ENCODE measurements at places on chromosomes 5 and 9. TPM values are rescaled to one million over a fixed set of nuclear protein-coding genes. Genes with fewer than 3 reads are reported as not detected.

Gene FGF18
- not detected for total RNA-seq

Gene GLE1
- total RNA-seq: 15.7 TPM

Gene ZSWIM6
- 8.3 TPM for total RNA-seq

Gene PCDHB16
- 0.76 TPM for total RNA-seq

Gene TJP2
- total RNA-seq: 45.7 TPM

Gene PRDM9
- total RNA-seq: not detected

Gene FOXD4L4
- total RNA-seq: 0.13 TPM

Gene LCNL1
- not detected for total RNA-seq

Gene ADAMTSL2
- total RNA-seq: under 0.01 TPM

Gene PDLIM4
- 26.7 TPM for total RNA-seq

Gene SHB
- 14.1 TPM for total RNA-seq

Gene ZNF618
- 6.8 TPM for total RNA-seq

Gene PAM
- total RNA-seq: 318 TPM

Gene FBXL7
- 28.2 TPM for total RNA-seq

Gene PIK3R1
- total RNA-seq: 41.7 TPM

Gene TMC1
- total RNA-seq: 0.25 TPM

Gene FRMPD1
- not detected for total RNA-seq

Gene SH3PXD2B
- total RNA-seq: 24.3 TPM

Gene CHSY3
- total RNA-seq: 3.0 TPM

Gene SMIM33
- under 0.01 TPM for total RNA-seq

Gene MZB1
- not detected for total RNA-seq

Gene PCDHA4
- under 0.01 TPM for total RNA-seq

Gene ENTREP1
- 4.6 TPM for total RNA-seq

Gene PAEP
- total RNA-seq: not detected

Gene TSSK1B
- total RNA-seq: not detected

Gene RIOK2
- total RNA-seq: 14.8 TPM

Gene NUTM2G
- not detected for total RNA-seq

Gene PTGDS
- total RNA-seq: 0.25 TPM

Gene BASP1
- total RNA-seq: 2.4 TPM

Gene PCDHGC4
- total RNA-seq: 0.89 TPM

Gene MARVELD2
- 0.90 TPM for total RNA-seq

Gene SOHLH1
- not detected for total RNA-seq

Gene SLC45A2
- total RNA-seq: under 0.01 TPM

Gene PTPRD
- total RNA-seq: 1.8 TPM

Gene COL23A1
- total RNA-seq: 0.13 TPM

Gene SMAD5
- total RNA-seq: 29.0 TPM

Gene FAM151B
- total RNA-seq: 1.9 TPM

Gene PDE8B
- under 0.01 TPM for total RNA-seq
